ENCODE measurements at places on chromosomes 11 and 22.

- no peaks in the 10 kb centered on the region for H3K27me3 ChIP-seq
- DNase-seq: no peak
- no peak overlapping the region for H3K27ac ChIP-seq
- H3K4me3 ChIP-seq: no peak overlapping the region
Measured at GRCh38 chr22:30650508-30651116, 15.0 kb downstream of the SLC35E4 start.

DNA sequence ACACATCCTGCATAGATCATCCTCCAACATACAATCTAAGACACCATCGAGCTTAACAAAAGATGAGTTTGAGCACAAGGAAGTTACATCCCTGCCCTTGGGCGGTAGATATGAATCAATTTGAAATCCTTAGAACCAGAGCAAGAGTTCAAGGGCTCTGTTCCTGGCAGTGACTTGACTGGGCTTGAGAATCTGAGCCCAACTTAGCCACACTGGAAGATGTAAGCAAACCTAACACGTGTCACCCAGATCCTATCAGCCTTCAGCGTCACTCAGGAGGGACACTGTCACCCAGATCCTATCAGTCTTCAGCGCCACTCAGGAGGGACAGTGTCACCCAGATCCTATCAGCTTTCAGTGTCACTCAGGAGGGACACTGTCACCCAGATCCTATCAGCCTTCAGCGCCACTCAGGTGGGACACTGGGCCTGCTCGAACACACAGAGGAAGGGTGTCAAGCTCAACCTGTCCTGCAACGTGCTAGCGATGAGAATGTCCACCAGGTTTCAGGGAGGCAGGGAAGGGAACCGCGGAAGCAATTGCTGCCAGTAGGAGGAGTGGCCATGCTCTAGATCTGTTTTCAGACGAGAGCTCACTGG, 32.8 kb upstream of the CTSD start:
- no peaks in the 10 kb centered on the region for H3K36me3 ChIP-seq
- H3K4me3 ChIP-seq: no peak overlapping the region
- H3K27me3 ChIP-seq: no peaks in the 10 kb centered on the region

GRCh38 chr11:27464909-27465308, 7.7 kb downstream of the LGR4 start:
- H3K27ac ChIP-seq: no peak overlapping the region
- no peaks in the 10 kb centered on the region for H3K36me3 ChIP-seq

DNA sequence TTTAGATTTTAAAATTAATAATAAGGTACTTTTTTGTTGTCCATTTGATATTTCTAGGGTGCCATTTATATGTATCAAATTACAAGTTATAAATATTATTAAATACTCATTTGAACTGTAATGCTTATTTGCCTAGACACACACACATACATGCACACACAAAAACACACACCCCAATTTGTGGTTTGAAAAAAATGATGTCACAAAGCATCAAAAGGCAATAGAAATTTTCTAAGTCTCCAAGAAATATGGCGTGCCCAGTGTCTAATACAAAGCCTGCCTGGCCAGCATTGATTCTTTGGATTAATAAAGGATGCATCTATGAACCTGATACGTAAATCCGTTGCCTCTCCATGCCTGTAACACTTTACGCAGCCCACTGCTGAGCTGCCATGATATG, 252.8 kb upstream of the BLID start:
- H3K36me3 ChIP-seq: no peaks in the 10 kb centered on the region
- no peaks in the 10 kb centered on the region for H3K27me3 ChIP-seq
- DNase-seq: no peak
- H3K4me1 ChIP-seq: peaks cover 10% of the 10 kb centered on the region

DNA sequence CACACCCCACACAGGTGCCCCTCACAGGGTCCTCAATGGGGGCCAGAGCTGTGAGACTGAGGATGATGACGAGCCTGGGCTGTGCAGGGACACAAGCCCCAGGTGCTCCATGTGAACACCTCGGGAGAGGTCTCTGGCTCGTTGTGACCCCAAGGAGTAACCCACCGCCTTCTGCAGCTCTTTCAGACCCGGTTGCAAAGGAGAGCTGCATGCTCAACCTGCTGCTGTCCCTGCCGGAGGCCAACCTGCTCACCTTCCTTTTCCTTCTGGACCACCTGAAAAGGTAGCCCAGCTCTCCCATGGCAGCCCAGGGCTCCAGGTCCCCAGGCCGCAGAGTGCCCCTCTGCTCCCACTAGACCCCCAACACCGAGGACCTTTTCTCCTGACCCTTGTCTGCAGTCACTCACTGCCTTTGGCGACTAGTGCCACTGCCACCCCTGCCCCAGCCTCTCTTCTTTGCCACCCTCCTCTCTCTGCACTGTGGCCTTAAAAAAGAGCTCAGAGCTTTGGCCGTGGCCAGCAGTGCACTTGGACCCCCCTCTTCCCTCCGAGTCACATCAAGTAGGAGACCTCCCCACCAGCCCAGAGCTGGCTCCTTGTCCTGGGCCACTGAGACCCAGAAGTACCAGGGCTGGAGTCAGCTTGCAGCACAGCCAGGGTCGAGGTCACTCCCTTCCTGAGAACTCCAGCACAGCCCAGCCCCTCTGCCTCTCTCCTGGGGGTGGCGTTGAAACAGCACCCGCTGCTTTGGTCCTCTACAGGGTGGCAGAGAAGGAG, 133.7 kb downstream of the BCR start:
- H3K36me3 ChIP-seq: peaks cover 18% of the 10 kb centered on the region
- no peaks in the 10 kb centered on the region for H3K4me1 ChIP-seq
- no peaks in the 10 kb centered on the region for H3K27me3 ChIP-seq
- no peak overlapping the region for H3K4me3 ChIP-seq
- no peak for DNase-seq

DNA sequence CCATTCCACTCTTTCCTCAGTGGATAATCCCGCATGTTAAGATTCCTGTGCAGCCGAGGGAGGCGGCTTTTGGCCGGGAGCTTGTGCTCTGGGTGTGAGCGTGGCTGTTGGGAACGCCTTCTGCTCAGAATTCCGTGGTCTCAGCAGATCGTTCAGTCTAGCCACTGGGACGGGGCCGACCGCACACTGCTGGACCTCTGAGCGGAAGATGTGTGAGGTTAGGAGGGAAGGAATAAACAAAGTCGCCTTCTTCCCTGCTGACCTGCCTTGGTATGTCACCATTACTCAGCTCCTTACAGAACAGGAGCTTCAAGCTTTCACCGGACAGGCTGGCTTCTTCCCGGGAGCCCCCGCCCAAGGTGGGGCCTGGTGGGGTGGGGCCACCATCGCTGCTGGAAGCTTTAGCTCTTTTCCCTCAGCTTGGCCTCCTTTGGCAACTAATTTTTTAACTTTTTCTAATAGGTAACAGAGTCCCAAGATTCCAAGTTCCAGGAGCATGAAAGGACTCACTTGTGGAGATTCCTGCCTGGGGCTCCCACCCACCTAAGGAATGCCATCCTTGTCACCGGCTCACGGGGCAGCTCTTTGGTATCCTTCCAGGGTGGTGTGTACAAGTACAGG, 22.5 kb upstream of the SEPTIN5 start:
- H3K36me3 ChIP-seq: no peaks in the 10 kb centered on the region
- H3K27me3 ChIP-seq: no peaks in the 10 kb centered on the region
- H3K4me3 ChIP-seq: peak overlapping the region; percentile 14
- peak overlapping the region; percentile 77 for H3K27ac ChIP-seq

GRCh38 chr11:97746818-97747217, 1273.9 kb upstream of the CNTN5 start:
- no peaks in the 10 kb centered on the region for H3K27me3 ChIP-seq
- H3K4me1 ChIP-seq: no peaks in the 10 kb centered on the region
- H3K36me3 ChIP-seq: no peaks in the 10 kb centered on the region
- no peak for DNase-seq
- no peak overlapping the region for H3K4me3 ChIP-seq

DNA sequence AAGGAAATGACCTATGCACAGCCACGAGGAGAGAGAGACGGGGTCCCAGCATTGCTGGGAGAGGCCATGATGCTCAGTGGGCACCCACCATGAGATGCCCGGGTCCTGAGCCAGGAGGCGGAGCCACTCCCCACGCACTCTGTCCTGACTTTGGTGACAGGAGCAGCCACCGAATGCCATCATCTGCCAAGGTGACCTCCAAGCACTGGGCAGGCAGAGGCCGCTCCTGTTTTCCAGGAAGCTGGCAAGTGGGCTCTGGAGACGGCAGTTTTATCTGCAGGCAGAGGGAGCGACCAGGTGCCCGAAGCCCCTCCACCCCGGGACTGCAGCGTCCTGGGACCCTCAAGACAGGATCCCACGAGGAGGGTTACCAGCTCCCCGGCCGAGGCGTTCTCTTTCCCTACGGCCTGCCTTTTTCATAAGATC, 453.9 kb downstream of the BRD1 start:
- H3K27ac ChIP-seq: no peak overlapping the region
- H3K27me3 ChIP-seq: no peaks in the 10 kb centered on the region
- H3K4me1 ChIP-seq: no peaks in the 10 kb centered on the region
- no peaks in the 10 kb centered on the region for H3K36me3 ChIP-seq
- DNase-seq: peak; percentile 82

DNA sequence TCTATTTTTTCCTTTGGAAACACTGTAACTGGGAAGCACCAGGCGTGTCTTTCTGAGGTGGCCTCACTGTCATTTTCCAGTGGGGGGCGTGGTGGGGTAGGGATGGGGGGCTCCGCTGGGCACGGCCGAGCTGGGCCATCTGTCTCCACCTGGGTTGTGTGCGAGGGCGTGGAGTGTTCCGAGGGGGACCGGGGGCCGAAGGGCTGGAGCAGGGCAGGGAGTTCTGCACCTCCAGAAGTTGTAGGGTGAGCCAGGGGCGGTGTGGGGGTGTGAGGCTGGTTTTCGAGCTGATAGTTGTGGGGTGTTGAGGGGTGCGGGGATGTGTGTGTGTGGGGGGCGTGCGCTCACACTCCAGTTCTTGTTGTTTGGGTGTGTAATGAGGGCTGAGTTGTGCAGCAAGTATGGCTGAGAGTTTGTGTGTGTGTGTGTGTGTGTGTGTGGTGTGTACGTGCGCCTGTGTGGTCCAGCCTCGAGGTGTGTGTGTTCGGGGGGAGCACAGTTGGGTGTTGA, 10.8 kb downstream of the YPEL4 start:
- no peaks in the 10 kb centered on the region for H3K27me3 ChIP-seq
- H3K4me1 ChIP-seq: peaks cover 37% of the 10 kb centered on the region
- no peak for DNase-seq
- H3K4me3 ChIP-seq: peak overlapping the region; percentile 66

GRCh38 chr11:17525570-17525969, 18.6 kb downstream of the USH1C start:
- no peaks in the 10 kb centered on the region for H3K36me3 ChIP-seq
- DNase-seq: no peak
- no peaks in the 10 kb centered on the region for H3K4me1 ChIP-seq
- no peaks in the 10 kb centered on the region for H3K27me3 ChIP-seq
- H3K27ac ChIP-seq: no peak overlapping the region

GRCh38 chr22:28594797-28595462, 84.7 kb downstream of the TTC28 start:
- no peak overlapping the region for H3K4me3 ChIP-seq
- H3K27ac ChIP-seq: no peak overlapping the region
- no peaks in the 10 kb centered on the region for H3K27me3 ChIP-seq
- H3K36me3 ChIP-seq: no peaks in the 10 kb centered on the region
- no peak for DNase-seq

DNA sequence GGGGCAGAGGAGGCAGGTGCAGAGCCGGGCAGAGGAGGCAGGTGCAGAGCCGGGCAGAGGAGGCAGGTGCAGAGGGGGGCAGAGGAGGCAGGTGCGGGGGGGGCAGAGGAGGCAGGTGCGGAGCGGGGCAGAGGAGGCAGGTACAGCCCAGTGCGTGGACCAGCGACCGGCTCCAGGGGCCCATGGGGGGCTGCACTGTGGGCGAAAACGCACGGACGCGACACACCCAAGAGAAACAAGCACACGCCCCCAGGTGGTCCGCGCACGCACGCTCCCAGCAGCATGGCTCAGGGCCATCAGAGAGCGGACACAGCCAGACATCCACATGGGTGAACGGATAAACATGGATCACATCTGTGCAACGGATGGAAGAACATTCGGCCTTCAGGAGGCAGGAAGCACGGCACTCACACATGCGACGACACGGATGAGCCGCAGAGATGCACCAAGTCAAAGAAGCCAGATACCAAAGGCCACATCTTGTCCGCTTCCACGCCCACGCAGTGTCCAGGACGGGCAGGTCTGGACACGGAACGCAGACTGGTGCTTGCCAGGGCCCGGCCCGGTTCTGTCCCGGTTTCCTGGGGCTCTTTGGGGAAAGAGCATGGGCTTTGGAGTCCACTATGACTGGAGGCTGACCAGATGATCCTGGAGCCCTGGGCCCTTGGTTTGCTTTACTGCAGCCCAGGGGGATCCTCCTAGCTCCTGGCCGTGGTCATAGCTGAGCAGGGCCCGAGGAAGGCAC, 21.8 kb downstream of the OSBPL5 start:
- no peak overlapping the region for H3K27ac ChIP-seq
- no peak overlapping the region for H3K4me3 ChIP-seq
- peaks cover 71% of the 10 kb centered on the region for H3K4me1 ChIP-seq
- no peaks in the 10 kb centered on the region for H3K27me3 ChIP-seq

GRCh38 chr11:65112546-65113360, 1.1 kb downstream of the TM7SF2 start:
- peak overlapping the region; percentile 27 for H3K27ac ChIP-seq
- peaks cover 17% of the 10 kb centered on the region for H3K36me3 ChIP-seq
- no peaks in the 10 kb centered on the region for H3K27me3 ChIP-seq

GRCh38 chr11:108654994-108655631, 9.8 kb upstream of the DDX10 start:
- no peaks in the 10 kb centered on the region for H3K27me3 ChIP-seq
- H3K4me1 ChIP-seq: no peaks in the 10 kb centered on the region
- no peak overlapping the region for H3K27ac ChIP-seq
- H3K4me3 ChIP-seq: no peak overlapping the region

DNA sequence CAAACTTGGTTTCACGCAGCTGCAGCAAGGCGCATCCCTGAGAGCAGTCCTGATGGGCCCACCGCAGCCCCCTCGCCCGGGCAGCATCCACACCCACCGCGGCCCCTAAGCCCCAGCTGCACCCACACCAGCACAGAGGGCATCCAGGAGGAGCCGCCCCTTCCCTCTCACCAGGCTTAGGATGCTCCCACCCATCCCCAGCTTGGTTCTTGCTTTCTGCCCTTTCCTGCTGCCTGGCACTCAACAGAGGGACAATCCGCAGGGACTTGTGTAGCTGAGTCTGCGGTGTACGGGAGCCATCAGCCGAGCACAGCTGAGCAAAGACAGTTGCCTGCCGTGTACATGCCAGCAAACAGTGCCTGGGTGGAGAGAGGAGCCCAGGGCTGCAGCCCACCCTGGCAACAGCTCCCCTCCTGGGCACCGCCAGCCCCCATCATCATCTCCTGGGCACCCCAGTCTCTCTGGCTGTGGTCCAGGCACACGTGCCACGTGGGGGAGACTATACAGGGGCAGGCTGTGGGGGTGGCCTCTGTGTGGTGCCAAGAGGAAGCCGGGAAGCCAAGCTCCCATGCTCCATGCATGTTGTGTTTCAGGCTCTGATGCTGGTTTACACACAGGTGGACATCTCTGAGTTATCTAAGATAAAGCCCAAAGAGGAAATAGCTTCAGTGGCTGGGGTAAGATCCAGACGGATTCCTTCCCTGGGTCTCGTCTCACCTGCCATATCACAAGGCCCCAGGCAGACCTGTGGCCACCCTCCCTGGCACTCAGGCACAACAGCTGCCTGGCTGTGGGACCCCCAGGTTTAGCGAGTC, 36.0 kb upstream of the GNB1L start:
- no peak for DNase-seq
- no peak overlapping the region for H3K4me3 ChIP-seq
- peak overlapping the region; percentile 84 for H3K27ac ChIP-seq
- no peaks in the 10 kb centered on the region for H3K36me3 ChIP-seq

All from vagina (tissue), 2 donors.